GF-D8 (cell line): ENCODE measurements at places on chromosomes 16 and 17.
A peak's percentile ranks its signal among the peaks of the same experiment; 100 is the strongest.

DNA sequence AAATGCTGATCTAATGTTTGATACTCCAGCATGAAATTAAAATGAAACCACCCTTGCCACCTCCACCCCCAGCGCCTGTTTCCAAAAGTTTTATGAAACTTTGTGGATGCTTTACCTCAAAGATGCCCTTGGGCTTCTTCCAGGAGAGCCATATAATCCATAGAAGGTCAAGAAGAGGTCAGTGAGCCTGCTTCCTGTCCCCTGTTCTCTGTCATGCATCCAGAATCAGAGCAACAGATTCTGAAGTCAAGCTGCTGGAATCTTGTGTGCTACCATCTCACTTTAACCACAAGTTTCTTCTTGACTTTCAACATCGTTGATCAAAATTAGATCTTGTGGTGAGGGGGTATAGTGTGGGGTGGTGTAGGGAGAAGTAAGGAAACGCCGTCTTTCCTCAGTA is 8.6 kb downstream of the GOSR2 start:
- DNase-seq = no peak

DNA sequence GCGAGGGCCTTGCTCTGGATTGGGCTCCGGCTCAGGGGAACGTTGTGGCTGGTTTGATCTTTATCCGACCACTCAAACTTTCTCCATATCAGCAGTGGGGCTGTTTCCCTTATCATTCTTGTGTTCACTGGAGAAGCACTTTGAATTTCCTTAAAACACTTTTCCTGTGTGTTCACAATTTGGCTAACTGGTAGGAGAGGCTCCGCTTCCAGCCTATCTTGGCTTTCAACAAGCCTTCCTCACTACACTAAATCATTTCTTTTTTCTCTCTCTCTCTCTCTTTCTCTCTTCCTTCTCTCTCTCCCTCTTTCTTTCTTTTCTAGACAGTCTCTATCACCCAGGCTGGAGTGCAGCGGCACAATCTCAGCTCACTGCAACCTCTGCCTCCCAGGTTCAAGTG is 43.0 kb downstream of the ABR start:
- no peak for DNase-seq

DNA sequence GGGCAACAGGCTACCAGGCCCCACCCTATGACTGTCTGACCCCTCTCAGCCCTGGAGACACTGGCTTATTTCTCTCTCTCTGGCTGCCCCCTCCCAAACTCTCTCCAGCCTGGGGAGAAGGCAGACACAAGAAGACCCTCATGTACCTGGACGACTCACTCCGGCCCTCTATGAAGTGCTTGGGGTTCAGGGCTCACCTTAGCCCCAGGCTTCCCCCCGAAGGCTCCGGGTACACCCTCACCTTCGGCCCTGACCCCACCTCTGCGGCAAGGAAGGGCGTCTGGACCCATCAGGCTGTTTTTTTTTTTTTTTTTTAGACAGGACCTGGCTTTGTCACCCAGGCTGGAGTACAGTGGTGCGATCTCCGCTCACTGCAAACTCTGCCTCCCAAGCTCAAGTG is 906 bp upstream of the CARMIL2 start:
- no peak for DNase-seq

GRCh38 chr16:88685156-88686061 is 898 bp downstream of the SNAI3 start:
- peak; percentile 42 for DNase-seq

GRCh38 chr17:44688675-44689476 is 700 bp downstream of the CCDC43 start:
- DNase-seq = no peak

DNA sequence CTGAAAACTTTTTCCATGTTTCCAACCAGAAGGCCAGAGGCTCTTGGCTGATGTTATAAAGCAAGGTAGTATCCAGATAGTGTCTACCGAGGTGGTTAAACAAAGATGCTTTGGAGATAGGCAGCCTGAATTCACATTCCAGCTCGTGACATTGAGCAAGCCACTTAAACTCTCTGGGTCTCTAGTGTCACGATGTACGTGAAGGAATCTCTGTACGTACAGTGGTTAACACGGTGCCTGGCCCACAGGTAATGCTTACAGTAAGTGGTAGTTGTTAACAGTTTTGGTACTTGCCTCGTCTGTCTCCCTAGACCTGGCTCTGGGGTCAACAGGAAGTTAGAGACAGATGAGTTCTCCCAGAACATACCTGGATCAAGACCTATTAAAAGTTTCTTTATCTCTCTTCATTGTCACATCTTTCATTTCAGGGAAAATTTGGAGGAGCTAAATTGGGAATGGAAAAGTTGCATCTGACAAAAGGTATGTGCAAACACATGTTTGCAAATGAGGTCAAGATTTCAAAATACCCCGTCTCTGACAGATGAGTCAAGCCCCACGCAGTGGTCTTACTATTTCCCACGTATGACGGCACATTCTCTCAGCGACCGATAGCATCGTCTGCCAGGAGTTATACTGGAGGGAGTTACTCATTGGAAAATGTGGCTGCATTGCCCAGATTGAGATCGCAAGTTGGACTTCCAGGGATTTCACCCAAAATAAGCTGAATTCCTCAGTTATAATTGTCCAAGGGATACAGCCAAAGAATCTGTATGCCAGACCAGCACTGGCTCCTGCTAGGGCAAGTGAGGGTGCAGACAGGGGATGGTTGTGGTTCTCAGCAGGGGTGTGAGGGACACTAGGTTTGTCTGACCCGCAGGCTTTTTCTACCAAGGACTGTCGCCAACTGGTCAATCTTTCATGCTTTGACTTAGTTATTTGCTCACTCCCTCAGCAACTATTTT is 18.9 kb upstream of the MYH10 start:
- DNase-seq = no peak

DNA sequence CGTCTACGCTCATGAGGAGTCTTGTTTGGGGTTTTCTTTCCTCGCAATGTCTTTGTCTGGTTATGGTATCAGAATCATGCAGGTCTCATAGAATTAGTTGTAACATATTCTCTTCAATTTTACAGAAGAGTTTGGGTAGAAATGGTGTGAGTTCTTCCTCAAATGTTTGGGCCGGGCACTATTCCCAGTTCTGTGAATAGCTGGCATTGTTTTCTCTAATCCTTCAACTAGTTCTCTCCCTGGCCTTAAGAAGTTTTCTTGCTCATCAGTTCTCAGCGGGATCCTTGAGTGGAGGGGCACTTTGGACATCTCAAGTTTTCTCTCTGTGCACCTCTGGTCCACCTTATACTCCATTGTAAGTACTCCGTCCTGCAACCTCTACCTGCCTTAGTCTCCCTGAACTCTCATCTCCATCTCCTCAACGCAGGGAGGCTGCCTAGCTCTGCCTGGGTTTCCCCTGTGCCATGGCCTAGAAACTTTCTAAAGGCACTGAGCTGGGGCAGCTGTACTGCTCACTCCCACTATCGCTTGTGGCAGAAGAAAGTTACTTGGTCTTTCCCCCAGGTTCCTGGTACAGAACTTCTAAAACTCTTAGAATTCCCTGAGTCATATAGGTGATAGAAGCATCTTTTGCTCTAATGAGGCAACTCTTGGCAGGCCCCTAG is 16.9 kb downstream of the NSMCE1 start:
- DNase-seq = no peak

GRCh38 chr16:19578378-19578971 is 23.0 kb downstream of the VPS35L start:
- no peak for DNase-seq

- no peak for DNase-seq
Measured at GRCh38 chr17:33218698-33219601, 74.1 kb downstream of the ASIC2 start.

- DNase-seq = no peak
Measured at GRCh38 chr16:8885674-8886592, 3.8 kb downstream of the LITAFD start.

DNA sequence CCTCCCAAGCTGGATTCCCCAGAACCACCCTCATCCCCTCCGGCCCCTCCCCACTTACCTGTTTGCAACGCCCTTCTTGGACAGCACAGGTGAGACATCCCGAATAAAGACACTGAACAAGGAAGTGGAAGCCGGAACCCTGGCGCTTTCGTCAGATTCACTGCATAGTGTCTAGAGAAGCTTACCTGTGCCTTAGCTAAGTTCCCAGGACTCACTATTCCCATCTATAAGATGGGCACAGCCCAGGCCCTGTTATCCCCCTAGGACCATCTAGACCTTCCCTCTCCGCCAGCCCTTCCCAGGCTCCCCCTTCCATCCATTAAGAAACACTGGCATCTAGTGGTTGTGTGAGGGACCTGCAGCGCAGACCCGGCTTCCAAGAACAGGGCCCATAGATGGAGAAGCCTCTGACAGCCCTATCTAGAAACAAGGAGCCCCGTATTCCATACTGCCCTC is 26.9 kb upstream of the RPL38 start:
- DNase-seq = no peak

DNA sequence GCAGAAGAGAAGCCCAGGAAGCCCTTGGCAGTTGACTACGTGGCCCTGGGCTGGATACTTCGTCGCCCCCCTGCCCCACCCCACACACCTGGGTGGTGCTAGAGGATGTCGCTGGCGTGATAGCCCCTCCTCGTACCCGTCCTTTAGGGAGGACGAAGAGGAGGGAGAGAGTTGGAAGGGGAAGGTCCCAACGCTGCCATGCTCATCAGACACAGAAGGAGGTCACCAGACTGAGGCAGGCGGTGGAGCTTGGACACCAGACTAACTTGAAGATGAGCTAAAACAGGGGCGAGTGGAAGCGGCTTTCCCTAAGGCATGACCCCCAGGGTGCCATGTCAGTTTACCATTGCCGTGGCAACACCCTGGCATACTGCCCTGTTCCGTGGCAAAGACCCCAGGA is 11.0 kb downstream of the AIPL1 start:
- no peak for DNase-seq

DNA sequence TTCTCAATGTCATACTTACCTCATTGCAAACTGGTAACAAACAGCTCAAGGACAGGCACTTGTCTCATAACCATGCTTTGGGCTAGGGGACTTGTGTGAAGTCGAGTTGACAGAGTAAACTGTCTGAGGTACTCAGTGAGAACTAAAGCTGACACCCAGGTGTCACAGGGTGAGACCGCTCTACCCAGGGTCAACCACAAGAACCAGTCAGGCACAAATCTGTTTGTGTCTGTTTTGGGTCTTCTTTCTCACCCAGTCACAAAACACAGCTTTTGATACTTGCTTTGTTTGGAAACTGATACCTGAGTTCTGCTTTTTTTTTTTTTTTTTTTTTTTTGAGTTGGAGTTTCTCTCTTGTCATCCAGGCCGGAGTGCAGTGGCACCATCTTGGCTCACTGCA is 161.1 kb downstream of the STX8 start:
- DNase-seq = no peak

DNA sequence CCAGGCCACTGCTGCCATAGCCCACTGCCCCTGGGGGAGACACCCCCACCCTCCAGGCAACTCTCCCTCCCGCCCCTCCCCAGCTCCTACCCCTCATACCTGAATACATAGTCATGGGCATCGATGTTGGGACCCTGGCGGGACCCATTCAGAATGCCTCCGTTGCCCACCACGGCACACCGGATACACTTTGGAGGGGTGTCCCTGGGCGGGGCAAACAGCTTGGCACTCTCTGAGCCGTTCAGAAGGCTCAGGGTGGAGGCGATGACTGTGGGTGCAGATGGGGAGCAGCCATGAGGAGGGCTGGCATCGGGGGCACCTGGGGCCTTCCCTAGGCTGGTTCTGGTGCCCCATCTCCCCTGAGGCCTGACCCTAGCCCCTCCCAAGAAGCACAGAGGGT is 12.6 kb downstream of the ST6GALNAC2 start:
- DNase-seq = no peak

DNA sequence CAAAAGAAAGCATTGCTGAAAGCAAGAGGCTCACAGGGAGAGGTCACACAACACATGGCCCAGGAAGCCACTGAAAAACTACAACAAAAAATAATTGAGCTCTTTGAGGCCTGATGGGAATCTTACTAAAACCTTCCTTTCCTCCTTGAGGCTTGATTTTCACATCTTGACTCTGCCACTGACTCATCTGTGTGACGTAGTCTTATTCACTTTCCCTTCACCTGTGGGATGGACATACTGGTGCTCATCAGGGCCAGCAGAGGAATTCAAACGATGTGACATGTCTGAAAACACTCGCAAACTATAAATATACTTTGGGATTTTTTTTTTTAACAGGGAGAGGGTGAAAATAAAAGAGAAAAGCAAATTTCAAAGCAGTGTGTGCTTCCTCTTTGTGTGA is 78.3 kb upstream of the ASIC2 start:
- DNase-seq = no peak

GRCh38 chr16:56266641-56267607 is 75.6 kb downstream of the GNAO1 start:
- no peak for DNase-seq

- no peak for DNase-seq
Measured at GRCh38 chr17:35645923-35646322, 58.8 kb downstream of the AP2B1 start.

DNA sequence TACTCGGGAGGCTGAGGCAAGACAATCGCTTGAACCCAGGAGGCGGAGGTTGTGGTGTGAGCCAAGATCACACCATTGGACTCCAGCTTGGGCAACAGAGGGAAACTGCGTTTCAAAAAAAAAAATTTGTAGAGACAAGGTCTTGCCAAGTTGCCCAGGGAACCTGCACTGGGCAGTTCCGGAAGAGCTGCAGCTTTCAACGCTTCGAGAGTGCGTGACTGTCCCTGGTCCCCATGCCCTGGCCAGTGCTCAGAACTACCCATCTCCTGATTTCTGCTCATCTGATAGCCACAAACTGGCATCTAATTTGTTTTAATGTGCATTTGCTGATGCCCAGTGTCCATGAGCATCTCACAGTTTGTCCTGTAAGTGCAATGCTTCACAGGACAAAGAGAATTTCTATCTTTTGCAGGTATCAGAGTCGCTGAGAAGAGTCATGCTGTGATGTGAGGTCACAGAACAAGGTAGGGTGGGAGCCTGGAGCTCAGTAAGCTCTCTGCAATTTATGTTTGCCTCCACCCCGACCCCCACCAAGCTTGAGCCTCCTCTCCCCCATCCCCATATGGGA is 3.9 kb downstream of the ACTG1 start:
- DNase-seq = no peak

DNA sequence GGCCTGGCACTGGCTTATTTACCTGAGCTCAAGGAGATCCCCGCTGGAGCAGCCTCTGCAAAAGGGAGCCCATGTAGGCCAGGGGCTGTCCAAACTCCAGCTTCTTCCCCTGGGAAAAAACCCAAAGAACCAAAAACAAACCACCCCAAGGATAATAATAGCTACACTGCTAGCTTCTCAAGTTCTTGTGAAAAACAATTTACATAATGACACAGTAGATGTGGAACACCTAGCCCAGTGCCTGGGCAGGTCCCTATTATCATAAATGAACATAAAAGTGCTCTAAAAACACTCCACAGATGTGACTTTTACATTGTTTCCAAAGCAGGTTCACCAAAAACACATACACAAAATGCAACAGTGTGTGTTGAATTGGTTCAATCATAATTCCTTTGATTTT is 27.3 kb downstream of the CENPV start:
- DNase-seq = no peak

DNA sequence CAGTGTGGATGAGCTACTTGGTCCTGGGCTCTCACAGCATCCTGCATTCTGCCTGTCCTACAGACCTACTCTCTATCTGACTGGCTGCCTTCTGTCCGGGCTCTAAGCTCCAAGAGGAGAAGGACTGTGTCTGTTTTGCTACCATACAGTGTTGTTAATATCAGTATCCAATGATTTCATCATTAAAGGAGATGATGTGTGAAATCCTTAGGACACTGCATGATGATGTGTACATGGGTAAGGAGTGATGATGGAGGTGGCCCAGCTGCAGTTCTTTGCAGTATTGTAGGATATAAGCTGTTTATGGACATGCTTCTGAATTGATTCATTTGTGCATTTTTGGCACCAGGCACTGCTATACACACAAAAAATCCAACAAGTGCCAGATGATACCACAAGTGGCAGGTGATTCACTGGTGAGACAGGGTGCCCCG is 536.9 kb upstream of the CDH11 start:
- no peak for DNase-seq
